Tongue (tissue), 3 donors: ENCODE measurements at places on chromosomes 5 and 9. TPM values are rescaled to one million over a fixed set of nuclear protein-coding genes. Genes with fewer than 3 reads are reported as not detected.
A peak's percentile ranks its signal among the peaks of the same experiment; 100 is the strongest.

DNA sequence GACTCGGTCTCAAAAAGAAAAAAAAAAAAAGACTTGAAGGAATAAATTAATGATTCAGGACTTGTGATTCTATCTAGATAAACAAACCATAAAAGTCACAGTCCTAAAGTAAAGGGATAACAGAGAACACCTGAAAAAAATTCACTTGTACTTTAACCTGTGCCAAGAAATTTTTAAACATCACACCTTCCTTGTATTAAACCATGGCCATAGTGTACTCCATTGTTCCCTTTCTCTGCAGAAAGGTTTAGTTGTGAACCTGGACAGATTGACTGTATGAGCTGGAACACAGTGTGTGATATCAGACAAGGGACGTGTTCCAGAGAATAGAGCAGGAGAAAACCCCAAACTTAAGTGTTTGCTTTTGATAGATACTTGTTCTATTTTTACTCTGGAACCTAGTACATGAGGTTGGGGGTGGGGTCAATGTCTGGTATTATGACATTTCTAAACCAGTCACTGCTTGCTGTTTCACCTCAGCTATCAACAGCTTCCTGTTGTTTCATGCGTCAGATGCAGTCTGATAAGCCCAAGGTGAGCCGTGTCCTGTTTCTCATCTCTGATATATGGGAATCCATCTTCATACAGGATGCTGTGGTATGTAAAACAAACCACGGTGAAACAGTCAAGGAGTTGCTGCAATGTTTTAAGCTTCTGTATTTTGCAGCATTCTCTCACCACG is 62.5 kb upstream of the ITGA1 start:
- no peak for DNase-seq

GRCh38 chr5:86536396-86536795 is 81.3 kb upstream of the COX7C start:
- no peak for DNase-seq

- DNase-seq: no peak
Measured at GRCh38 chr9:133888809-133889491, 103.2 kb downstream of the VAV2 start.

GRCh38 chr5:78830528-78831046 is 154.5 kb downstream of the ARSB start:
- peak; percentile 29 for DNase-seq

DNA sequence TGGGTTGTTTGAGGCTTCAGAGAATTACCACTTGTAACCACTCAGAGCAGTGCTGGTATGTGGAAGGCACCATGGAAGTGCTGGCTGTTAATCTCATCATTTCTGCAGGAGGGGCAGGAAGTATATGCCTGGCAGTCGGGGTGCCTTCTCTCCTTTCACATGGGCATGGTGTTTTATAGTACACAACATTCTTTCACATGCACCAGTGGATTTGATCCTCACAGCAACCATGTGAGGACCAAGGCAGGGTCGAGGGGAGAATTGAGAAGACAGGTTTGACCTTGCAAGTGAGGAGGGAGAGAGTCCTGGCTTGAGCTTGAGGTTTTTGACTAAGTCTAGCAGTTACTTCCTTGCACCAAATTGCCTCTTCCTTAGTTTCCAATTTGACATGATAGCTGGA is 38.0 kb upstream of the TRPC7 start:
- DNase-seq: no peak

- DNase-seq: peak; percentile 37
Measured at GRCh38 chr9:12425878-12426864, 267.0 kb upstream of the TYRP1 start.

Gene SPINK1
- not detected for total RNA-seq

Gene CD72
- 1.7 TPM for total RNA-seq
